ENCODE measurements at places on chromosomes 6 and 20. TPM values are rescaled to one million over a fixed set of nuclear protein-coding genes. Genes with fewer than 3 reads are reported as not detected.

DNA sequence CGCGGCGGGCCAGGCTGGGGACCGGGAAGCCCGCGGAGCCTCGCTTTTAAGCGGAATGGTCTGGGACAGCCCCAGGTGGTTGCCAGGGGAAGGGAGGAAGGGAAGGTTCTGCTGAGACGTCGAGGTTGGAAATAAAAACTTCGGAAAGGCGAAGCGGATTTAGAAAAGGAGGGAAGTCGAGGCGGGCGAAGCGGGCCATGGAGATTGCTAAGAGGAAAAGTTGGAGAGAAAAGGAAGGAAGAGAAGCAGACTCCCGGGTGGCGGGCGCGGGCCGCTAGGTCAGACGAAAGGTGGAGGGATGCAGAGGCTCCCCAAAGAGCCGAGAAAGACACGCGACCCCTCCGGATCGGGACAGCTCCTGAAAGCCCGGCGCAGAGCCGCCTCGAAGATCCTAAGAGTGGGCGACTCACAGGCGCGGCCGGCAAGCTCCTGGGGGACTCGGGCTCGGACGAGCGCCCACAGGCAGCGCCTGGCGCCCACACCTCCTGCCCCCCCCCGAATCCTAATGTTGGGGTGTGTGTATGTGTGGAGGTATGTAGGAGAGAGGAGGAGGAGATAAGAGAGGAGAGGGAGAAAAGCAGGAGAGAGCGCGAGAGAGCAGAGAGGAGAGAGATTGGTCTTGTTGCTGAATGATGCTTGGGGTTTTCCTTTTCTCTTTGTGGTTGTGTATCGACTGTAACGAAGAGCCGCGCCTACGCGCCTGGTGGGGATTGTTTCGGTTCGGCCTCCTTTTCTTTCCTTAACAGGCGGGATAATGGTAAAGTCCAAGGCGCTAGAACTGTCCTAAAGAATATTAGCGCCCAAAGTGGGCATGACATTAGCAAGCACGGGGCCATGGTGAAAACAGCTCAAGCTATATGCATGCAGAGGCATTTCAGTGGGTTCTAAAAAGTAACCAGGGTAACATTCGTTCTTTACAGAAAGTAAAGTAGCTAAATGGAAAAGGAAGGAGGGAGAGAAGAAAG lies 1.5 kb downstream of the TFAP2B start:
- no peak for DNase-seq

- DNase-seq, result peak; percentile 80
Observed at GRCh38 chr20:45771182-45771759, 20.4 kb downstream of the WFDC3 start.

DNA sequence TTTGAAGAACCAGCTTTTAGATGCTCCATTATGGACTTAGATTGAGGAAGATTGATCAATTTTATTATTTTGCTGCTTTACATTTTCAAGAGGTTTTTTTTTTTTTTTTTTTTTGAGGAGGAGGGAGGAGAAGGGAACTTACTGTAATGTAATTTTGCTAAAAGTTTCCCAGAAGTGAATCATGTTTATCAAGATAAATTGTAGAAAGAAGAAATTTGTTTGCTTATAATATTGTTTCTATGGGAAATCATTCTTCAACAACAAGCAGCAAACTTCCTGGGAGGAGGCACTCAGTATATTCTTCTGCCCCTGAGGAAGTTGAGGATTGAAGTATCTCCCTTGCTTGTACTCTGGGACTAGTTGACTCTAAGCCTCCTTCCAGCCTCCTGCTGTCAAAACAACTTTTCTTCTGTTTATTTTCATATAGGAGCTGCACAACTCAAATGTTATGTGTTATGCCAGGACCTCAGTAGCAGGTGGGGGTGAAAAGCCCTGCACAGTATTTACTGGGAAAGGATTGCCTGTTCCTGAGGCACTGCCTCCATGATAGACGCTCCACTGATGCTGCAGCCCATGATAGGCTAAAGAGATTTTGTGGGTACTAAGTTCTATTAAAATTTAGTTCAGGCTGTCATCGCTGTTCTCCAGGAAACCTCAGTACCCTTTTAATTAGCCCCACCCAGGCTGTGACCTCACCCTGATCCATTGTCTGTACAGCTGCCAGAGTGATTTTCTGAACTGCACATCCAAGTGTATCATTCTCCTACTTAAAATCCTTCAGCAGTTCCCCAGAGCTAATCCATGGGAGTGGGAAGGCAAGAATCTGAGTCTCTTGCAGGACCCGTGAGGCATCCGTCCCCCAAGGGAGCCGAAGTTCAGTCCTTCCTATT lies 51.9 kb downstream of the CARMIL1 start:
- no peak for DNase-seq

GRCh38 chr6:166097914-166098522 lies 69.6 kb downstream of the TBXT start:
- DNase-seq, result peak; percentile 67

GRCh38 chr6:104955927-104956730 lies 778 bp upstream of the LIN28B start:
- no peak for DNase-seq

DNA sequence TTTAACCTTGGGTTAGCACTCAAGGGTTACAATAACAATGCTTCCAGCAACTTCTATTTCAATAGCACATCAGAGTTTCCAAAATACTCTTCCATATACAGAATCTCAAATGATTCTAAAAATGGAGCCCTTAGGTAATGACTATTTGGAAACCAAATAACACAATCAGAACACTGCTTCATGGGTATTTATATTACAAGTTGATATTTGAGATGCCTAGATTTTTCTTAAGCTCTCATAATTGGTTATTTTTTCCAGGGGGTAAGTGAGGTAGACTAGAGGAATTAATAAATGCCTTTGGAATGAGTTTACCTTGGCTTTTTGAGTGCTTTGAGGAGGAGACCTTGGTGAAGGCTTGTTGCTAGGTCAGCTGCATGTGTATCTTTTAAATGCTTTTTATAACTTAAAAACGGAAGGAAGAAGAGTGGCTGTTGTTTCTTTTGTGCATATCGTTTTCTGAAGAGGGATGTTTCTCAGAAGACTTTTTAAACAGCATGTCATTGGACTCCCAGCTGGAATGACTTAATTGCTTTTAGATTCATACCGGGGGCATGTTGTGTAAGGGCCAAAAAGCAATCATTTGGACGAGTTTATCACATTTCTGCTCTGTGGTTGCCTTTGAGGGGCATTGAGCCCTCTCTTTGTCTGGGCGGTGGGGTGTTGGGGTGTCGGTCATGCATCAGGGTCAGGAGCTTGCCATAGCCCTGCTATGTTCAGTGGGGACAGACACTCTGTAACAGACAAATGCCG lies 186.0 kb downstream of the DTNBP1 start:
- no peak for DNase-seq

DNA sequence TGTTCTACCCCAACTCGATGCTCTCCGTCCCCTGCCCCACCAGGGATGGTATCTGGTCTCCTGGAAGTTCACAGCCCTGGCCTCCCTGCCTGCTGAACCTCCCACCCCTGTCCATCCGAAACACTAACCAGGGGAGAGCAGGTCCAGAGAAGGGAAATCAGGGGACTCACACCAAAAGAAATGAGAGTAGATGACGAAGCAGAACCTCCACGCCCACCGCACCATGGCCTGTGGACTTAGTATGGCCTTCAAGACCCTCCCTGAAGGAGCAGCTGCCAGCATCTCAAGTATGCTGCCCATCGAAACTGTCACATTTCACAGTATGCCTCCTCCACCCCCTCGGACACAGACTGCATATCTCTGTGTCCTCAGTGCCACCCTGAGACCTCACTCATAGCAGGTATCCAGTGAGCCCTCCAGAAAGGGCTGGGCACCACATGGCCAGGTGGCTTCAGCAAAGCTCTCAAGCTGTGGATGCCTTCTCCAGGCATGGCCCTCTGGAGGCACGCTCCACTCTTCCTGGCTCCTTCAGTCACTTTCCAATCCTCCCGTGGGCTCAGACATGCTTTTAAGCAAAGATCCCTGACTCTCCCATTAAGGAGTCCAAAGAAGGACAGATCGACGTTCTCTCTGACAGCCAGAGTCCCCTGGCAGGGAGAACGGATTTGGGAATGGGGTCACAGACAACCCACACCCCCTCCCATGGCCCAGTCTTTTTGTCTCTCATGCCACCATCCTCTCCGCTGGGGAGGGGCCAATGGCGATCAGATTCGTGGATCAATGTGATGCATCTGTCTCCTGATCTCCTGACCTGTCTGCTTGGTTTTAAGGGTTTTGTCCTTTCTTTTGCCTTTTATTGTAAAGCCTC lies 158.4 kb downstream of the ANKRD60 start:
- no peak for DNase-seq

DNA sequence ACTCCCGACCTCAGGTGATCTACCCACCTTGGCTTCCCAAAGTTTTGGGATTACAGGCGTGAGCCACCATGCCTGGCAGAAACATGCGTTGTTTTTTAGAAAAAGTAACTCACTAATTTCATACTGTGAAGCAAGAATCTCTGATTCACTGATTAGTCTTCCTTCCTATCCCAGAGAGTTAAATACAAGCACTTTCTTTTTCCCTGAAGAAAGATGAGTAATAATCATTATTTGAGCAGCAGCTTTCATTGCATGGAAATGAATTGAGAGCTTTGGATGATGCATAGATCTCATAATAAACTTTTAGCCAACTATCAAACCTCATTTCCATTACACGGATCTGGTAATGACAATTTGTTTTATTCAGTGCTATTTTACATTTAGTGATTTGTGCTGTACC lies 892.5 kb upstream of the EYS start:
- DNase-seq, result no peak

DNA sequence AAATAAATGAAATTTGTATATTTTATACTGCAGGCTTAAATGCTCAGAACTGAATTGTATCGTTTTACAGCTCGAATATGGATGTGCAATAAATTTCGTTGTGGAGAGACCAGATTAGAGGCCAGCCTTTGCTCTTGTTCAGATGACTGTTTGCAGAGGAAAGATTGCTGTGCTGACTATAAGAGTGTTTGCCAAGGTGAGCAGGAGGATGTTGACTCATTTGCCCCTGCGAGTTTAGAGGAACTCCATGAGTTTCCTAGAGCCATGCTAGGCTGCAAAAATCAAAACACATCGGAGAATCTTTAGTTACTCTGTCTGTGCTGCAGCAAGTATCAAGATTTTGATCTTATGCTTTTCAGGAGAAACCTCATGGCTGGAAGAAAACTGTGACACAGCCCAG lies 15.4 kb downstream of the ENPP3 start:
- DNase-seq, result no peak

The EYA2 gene
- total RNA-seq, result not detected

The OPRL1 gene
- total RNA-seq, result 1.8 TPM

The DZANK1 gene
- 1.8 TPM for total RNA-seq

The NELFE gene
- total RNA-seq, result 62.5 TPM

The FAM217A gene
- not detected for total RNA-seq

The CDSN gene
- total RNA-seq, result not detected
